ENCODE measurements at places on chromosomes 7 and 10. TPM values are rescaled to one million over a fixed set of nuclear protein-coding genes. Genes with fewer than 3 reads are reported as not detected.

The CLCN1 gene
- not detected for total RNA-seq

The NOD1 gene
- total RNA-seq = 21.0 TPM

The CALY gene
- total RNA-seq = not detected

The ZNF467 gene
- total RNA-seq = 2.7 TPM

The CDK14 gene
- total RNA-seq = 4.3 TPM

The TDRD1 gene
- not detected for total RNA-seq

The KLLN gene
- total RNA-seq = 0.16 TPM

The PNLIPRP1 gene
- not detected for total RNA-seq

The ZNHIT1 gene
- total RNA-seq = 55.8 TPM

The C10orf143 gene
- 0.16 TPM for total RNA-seq

The FBXL13 gene
- total RNA-seq = 0.32 TPM

The PRKRIP1 gene
- 10.7 TPM for total RNA-seq

The LRRC18 gene
- total RNA-seq = not detected

The HMX3 gene
- not detected for total RNA-seq

The COL26A1 gene
- total RNA-seq = not detected

The HTRA1 gene
- 137 TPM for total RNA-seq

The AKR1C2 gene
- total RNA-seq = 0.97 TPM

The VENTX gene
- not detected for total RNA-seq

The NUPR2 gene
- total RNA-seq = not detected

The CPVL gene
- total RNA-seq = 7.0 TPM

The TRDMT1 gene
- total RNA-seq = 7.9 TPM

The CYP3A5 gene
- not detected for total RNA-seq

The RBM20 gene
- 4.0 TPM for total RNA-seq

The BICC1 gene
- 0.16 TPM for total RNA-seq

Data from bladder microvascular endothelial cell (primary cell).